ENCODE measurements at places on chromosomes 3 and 15.

DNA sequence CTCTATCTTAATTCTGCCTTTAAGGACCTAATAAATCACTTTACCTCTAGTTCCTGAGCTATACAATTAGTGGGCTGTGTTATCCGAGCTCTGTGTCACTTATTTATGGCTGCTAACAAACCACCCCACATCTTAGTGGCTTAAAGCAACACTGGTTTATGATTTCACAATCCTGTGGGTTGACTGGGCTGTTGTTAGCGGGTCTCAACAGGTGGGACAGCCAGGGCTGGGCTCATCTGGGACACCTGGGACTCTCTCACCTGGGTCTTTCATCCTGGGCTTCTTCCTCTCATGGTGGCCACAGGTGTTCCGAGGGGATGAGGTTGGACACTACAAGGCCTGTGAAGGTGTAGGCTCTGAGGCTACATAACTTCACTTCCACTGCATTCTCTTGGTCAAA lies 35.8 kb upstream of the CHST2 start:
- no peak for DNase-seq

DNA sequence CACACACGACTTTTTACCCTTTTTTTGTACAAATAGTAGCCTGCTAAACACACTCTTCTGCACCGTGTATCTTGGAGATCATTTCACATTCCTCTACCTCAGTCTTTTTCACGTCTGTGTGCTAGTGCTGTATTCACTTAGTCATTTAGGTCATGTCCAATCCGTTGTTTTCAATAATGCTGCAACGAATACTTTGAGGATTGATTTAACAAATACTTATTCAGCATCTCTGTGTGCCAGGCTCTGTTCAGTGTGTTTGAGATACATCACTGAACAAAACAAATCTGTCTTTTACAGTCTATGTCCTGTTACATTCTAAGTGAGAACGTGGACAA lies 882 bp downstream of the JMJD7 start:
- peak; percentile 33 for DNase-seq

GRCh38 chr3:117193390-117193789 lies 483.8 kb downstream of the TUSC7 start:
- DNase-seq = no peak

GRCh38 chr3:168888781-168889180 lies 774.7 kb downstream of the MECOM start:
- DNase-seq = peak; percentile 51

GRCh38 chr15:27498700-27499099 lies 527.7 kb downstream of the GABRG3 start:
- no peak for DNase-seq

- DNase-seq = no peak
Measured at GRCh38 chr3:64408770-64409169, 183.5 kb upstream of the PRICKLE2 start.

GRCh38 chr3:65880350-65880749 lies 158.4 kb downstream of the MAGI1 start:
- DNase-seq = no peak

GRCh38 chr3:17833786-17834559 lies 91.5 kb upstream of the TBC1D5 start:
- peak; percentile 77 for DNase-seq

GRCh38 chr3:182789371-182789770 lies 3.9 kb upstream of the ATP11B start:
- no peak for DNase-seq

DNA sequence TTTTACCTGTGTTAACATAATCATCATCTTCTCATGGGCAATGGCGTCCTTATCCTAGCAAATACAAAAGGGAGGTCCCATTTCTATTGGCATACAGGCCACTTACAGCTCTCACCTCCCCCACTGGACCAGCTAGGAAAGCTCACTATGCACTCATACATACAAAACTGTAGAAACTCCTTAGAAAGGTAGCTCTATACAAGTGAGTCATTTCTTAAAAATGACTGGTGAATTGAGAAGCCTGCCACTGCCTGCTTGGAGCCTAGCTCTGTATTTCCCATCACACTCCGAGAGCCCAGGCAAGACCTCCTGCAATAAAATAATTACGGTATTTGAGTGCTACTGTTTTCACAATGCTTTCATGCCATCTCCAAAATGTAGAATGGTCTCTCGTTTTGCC lies 321.8 kb downstream of the ULK4 start:
- peak; percentile 33 for DNase-seq

- DNase-seq = peak; percentile 83
Measured at GRCh38 chr3:121295452-121295851, 250.3 kb downstream of the POLQ start.

- no peak for DNase-seq
Measured at GRCh38 chr3:47855461-47856383, 52.8 kb downstream of the DHX30 start.

GRCh38 chr15:74960995-74961588 lies 4.5 kb upstream of the RPP25 start:
- DNase-seq = no peak

DNA sequence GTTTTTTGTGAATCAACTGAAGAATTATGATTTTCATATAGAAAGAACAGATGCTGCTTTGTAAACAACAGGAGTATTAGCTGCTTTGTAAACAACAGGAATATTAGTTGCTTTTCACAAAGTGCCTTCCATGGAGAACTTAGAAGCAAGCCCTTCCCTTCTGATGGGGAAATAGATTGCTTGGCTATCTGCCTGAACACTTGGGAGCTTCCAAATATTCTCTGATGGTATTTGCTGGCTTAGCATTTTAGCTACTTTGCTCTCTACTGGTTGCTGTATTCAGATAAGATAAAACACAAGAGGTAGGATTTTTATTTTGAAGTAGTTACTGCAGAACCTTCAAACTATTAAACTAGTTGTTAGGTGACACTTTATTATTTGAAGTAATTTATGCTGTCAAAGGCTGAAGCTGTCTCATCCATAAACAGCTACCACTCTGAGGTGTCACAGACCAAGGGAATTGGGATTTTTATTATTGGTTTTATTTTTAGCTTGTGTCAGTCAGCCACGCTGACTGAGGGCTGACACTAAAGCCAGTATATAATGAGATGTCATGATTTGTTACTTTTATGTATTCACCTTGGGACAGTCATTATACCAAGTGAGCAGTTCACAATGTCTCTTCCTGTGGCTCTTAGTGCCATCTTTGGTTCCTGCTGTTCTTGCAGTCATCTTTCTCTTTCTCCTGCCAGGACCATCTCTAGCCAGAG lies 50.0 kb downstream of the ZIC1 start:
- no peak for DNase-seq

- DNase-seq = peak; percentile 4
Measured at GRCh38 chr3:76442374-76442915, 597.5 kb upstream of the ROBO2 start.

GRCh38 chr15:63332367-63333124 lies 49.1 kb downstream of the CA12 start:
- peak; percentile 98 for DNase-seq

Data from PC-3 (cell line).